AG09309 (cell line): ENCODE measurements at places on chromosomes 12 and 14.
A peak's percentile ranks its signal among the peaks of the same experiment; 100 is the strongest.

GRCh38 chr12:75177997-75178396, 31.6 kb downstream of the KCNC2 start:
- peak; percentile 60 for DNase-seq

DNA sequence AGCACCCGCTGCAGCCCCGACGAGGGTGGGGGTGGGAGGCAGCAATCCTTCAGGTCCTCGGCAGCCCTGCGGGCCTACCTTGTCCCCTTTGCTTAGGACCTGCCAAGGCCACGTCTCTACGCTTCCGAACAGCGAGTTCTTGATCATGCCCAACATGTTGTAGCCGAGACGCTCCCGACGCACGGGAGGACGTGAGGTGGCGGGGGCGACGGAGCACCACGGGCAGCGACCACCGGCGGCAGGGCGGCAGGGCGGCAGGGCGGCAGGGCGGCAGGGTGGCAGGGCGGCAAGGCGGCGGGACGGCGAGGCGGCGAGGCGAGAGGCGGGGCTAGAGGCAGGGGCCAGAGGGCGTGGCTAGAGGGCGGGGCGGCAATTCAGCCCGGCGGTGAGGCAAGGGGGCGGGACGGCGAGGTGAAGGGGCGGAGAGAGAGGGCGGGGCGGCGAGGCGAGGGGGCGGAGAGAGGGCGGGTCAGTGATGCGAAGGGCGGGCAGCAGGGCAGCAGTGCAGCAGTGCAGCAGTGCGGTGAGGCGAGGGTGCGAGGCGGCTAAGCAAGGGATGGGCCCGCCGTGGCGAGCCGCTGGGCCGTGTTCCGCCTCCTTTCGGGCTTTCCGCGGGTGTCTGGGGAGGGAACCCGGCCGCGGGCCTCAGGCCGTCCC, at the start of gene HEBP1:
Gene HEBP1, minus strand, starts transcription at position 307 of the 657 bp plus-strand sequence. Its CDS starts 151 bp downstream, at position 156.
- peak; percentile 44 for DNase-seq

GRCh38 chr14:93688820-93689219, 99.5 kb downstream of the PRIMA1 start:
- no peak for DNase-seq

DNA sequence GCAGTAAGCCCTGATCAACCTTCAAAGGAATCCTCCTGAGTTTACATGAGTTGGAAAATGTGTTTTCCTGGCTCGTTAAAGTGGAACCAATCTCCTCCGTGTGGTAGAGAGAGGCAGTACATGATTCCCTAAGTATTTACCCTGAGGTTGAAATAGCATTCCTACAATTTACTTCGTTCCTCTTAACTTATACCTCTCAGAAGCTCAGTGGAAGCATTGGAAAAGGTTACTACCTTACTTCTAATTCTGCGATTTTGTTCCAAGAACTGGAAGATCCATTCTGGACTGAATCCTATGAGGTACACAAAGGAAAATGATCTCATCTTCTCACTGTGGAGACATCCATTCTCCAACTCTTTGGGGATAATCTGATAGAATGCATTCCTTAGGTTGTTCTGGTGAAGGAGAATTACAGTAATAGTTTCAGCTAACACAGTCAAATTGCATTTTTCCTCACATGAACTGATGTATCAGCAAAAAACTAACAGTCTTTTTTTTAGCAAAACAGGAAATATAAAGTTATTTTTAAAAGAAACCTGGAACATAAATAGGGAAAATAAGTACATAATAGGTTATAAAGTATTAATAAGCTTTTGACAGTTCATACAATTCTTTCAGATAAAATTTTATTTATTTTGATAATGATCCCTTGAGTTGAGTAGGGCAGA, 475.6 kb downstream of the PDZRN4 start:
- no peak for DNase-seq

GRCh38 chr12:131118371-131118770, 164.7 kb downstream of the ADGRD1 start:
- DNase-seq = no peak

DNA sequence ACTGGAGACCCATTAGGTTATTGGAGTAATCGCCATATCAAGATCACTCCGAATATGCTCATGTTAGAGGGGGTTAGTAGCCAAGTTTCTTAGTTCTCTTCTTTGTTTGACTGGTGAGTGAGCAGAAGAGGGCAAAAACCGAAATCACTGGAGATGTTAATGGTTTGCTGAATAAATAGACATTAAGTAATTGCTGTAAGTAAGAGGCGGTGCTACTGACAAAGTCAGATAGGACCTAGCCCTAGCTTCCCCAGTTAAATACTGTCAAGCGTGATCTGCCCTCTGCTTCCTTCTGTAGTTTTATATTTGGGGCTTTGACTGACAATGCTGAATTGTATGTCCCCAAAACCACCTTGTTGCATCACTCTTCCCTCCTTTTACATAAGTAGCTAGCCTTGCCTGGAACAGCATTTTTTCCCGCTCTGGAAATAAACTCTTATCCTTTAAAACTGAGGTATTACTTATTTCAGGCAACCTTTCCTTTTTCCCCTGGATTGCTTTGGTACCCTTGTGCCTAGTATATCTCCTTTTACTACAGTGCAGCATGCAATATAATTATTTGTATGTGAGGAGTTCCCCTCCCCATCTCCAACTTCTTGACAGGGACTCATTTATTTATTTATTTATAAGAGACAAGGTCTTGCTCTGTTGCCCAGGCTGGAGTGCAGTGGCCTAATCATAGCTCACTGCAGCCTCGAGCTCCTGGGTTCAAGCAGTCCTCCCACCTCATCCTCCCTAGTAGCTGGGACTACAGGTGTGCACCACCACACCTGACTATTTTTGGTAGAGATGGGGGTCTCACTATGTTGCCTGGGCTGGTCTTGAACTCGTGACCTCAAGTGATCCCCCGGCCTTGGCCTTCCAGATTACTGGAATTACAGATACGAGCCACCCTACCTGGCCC, 1.4 kb downstream of the SNRPF start:
- no peak for DNase-seq

- no peak for DNase-seq
These were observed 2.5 kb upstream of the RAP1B start for GRCh38 chr12:68608191-68608590.

DNA sequence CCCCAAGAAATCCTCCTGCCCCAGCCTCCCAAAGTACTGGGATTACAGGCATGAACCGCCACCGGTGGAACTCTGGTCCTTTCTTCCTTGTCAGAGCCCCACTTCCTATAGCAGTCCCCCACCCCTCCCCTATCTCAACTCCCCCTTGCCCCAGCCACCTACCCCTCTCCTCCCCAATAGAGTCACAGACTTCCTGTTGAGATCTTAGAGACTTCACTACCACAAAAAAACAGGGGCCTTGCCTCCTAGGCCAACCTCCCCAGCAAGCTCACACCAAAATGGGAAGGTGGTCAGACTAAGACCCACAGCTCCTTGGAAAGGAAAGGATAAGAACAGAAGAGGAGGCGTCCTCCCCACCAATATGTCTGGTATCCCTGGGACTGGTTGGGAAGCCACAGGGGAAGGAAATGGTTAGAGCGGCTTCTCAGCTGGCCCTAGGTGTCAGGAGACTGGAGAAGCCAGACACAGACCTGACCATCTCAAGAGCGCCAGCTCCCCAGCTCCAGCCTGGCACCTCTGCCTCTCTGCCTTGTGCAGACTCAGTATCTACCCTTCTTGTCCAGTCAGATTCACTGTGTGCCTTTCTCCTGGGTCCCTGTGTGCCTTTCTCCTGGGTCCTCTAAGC, 8.5 kb downstream of the ITGB7 start:
- no peak for DNase-seq

DNA sequence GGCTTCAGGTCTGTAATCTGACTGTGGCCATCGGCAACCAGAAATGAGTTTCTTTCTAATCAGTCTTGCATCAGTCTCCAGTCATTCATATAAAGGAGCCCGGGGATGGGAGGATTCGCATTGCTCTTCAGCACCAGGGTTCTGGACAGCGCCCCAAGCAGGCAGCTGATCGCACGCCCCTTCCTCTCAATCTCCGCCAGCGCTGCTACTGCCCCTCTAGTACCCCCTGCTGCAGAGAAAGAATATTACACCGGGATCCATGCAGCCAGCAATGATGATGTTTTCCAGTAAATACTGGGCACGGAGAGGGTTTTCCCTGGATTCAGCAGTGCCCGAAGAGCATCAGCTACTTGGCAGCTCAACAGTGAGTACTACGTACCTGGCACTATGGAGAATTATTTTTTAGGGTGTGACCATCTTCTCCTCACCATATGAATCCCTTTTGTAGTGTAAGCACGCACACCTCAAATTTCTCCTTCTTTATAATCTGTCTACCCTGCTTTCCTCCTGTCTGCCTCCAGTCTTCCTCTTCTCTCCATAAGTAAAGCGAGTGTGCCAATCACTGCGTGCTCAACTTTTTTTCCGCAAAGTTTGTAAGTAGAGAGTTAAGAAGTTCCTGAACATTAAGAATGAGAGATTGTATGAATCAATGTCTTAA, at the start of gene TPH2:
Gene TPH2, plus strand, starts transcription at position 118 of the 658 bp plus-strand sequence. Its CDS starts 142 bp downstream, at position 260.
- no peak for DNase-seq

DNA sequence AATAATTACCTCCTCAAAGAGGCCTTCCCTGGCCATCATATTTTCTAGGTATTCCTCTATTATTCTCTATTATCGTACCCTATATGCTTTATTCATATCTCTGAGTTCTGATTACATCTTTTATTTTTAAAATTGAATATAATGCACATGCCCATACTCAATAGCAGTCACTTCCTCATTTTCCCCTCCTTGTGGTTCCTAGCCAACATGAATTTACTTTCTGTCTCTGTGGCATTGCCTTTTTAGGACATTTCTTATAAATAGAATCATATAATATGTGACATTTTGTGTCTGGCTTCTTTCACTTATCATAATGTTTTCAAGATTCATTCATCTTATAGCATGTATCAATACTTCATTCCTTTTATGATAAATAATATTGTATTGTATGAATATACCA, 74.4 kb upstream of the TRHDE start:
- DNase-seq = no peak

DNA sequence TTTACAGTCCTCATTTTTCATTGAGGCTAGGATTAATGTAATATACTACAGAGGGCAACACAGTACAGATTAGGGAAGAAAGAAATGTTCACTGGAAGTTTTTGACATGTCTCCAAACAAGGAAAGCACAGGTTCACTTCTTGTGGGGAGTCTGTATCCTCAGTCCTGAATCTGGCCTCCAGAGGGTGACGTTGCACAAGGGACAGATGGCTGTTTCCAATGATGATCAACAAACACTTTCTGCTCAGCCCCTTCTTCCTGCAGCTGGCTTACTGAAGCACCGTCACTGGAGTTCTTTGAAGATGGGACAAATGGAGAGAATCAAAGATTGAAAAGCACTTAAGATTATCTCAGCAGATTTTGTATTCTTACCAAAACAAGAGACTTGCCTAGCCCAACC, 123.3 kb upstream of the OR4E1 start:
- no peak for DNase-seq

DNA sequence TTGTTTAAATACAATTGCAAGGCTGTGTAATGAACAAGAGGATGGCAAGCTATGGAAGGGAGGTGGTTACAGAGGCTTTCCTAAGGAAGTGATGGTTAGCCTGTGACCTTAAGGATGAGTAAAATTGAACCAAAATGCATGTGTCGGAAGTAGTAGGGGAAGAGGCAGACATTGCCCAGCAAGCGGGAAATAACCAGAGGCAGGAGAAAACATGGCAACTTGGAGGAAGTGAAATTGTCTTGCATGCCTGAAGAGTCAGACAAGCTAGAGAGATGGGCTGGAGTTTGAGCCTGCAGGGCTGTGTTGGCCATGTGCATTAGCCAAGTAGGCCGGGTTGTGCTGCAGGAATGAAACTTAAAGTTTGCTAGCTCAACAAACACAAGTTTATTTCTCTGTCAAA, 96.2 kb downstream of the BTG1 start:
- DNase-seq = no peak

DNA sequence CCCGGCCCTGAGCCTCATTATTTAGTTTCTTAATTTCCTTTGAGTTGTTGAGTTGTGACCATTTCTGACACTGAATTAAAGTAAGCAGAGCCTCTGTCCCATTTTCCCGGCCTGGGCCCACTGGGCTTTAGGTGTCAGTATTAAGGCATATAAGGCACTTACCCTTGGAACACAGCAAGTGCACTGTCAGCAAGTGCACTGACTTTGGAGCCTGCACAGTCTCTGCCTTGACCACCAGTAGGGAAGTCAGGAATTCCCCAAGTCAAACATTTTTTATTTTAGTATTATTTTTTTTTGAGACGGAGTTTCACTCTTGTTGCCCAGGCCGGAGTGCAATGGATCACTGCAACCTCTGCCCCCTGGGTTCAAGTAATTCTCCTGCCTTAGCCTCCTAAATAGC, 56.6 kb downstream of the MAX start:
- no peak for DNase-seq

DNA sequence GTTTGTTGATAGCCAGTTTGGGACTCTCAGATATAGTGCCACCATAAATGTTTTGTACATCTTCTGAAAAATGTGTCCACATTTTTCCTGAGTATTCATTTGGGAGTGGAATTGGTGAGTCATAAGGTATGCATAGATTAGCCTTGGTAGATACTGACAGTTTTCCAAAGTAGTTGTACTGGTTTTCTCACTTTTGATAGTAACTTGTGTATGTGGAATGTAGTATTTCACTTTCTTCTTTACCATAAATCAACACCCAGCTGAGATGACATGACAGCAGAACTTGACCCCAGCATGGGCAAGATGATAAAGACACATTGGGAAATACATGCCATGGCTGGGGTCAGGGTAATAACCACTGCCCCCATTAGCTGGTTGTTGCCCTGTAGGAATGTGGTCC, 5.4 kb downstream of the FBXW8 start:
- DNase-seq = no peak

DNA sequence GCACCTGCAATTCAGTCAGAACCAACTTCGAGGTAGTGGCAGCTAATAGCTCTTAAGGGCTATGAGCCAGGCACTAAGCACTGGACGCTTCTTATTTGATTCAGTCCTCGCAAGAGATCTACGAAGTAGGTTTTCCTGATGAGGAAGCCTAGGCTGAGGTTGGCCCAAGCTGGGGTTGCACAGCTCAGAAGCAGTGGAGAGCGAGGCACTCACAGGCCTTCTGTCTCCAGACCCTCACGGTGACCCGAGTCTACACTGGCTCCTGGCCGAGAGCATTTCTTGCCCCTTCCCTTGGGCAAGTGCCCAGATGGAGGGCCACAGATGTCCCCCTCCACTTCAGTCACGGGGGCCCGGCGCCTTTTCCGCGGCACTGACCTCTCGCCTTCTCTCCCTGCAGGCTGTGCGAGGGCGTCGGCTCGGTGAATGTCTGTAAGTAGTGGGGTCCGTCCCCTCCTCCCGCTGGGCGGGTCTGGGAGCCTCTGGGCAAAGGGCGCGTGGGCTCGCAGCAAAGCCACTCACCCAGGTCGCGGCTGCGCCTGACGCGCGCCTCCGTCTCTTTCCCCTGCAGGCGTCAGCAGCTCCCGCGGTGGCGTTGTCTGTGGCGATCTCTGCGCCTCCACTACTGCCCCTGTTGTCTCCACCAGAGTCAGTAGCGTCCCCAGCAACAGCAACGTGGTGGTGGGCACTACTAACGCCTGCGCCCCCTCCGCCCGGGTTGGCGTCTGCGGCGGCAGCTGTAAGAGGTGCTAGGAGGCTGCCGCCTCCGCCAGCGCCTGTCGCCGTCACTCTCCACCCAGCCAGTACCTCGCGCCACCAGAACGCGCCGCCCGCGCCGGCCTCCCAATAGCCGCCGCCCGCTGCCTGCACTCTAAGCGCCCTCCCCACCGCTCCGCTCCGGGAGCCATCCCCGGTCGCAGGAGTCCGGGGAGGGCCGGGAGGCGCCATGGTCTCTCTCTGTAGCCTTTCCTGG, 13.1 kb downstream of the KRT83 start:
- no peak for DNase-seq
